ENCODE measurements at places on chromosomes 11 and 22.

- no peak for DNase-seq
These were observed 30.9 kb downstream of the OR4D9 start for GRCh38 chr11:59542142-59542810.

DNA sequence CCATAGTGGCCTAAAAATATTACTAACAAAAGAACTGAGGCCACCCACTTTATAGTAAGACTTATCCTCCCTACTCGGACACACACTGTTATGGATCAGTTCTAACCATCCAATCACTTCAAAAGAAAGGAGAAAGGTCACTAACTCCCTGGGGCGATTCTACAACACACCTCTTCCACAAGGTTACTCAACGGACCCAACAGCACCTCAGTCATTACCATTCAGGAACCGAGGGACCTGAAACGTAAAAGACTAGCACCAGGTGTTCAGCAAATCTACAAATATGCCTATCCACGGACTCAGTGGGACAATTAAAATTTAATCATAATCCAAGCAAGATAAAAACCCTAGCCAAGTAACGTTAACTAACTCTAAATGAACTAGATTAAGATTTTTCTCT is 1.6 kb downstream of the HNRNPUL2 start:
- DNase-seq: no peak

- no peak for DNase-seq
These were observed 11.0 kb downstream of the JAML start for GRCh38 chr11:118213781-118214180.

- peak; percentile 30 for DNase-seq
These were observed 17.0 kb upstream of the FAM181B start for GRCh38 chr11:82750643-82751139.

Data from NCI-H510A treated with DMSO at 0.1 percent for 48 hours (cell line).